ENCODE measurements at places on chromosomes 2 and 18.

DNA sequence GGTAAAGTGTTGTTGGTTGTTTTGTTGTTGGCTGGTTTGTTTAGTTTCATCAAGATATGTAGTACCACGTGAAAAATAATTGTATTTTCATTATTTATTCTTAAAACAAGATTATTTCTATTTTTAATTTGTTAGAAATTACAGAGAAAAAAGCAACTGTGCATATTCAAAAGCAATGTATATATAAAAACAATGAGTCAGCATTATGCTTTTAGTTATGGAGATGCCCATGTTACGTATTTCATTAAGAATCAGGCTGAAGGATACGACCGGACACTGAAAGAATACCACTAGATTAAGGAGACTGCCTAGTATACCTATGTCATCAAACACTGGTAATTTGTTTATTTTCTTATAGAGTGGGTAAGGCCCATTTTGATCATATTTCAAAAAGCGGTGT is 1188.4 kb upstream of the NXPH2 start:
- DNase-seq: no peak

DNA sequence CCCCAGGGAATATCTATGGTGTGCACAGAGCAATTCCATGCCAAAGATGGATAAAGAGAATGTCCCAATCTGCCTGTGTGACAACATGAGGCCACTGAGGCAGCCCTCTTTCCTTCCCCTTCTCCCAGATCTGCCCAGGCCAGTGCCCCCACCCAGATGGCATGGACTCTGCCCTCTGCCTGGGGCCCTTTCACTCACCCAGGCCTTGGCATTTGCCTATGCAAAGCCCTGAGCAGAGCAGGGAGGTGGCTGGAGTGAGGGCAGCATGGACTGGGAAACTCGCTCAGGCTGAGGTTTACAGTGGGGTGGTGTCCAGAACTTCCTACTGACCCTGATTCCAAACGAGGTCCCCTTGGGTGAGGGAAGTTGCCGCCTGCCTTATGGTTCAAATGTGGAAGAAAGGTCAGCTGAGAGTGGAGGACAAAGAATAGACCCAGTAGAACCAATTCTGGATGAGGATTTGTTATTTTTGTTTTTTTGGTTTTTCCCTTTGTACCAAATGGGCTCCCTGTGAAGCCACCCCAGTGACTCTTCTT is 8.9 kb downstream of the SH2D6 start:
- DNase-seq: no peak

- no peak for DNase-seq
These were observed 90.0 kb downstream of the MBP start for GRCh38 chr18:77042583-77042982.

- no peak for DNase-seq
These were observed 13.0 kb downstream of the XDH start for GRCh38 chr2:31401580-31401979.

GRCh38 chr2:204654669-204655068 is 109.4 kb downstream of the PARD3B start:
- DNase-seq: no peak

- DNase-seq: no peak
These were observed 96.8 kb downstream of the ADD2 start for GRCh38 chr2:70671092-70671675.

GRCh38 chr2:3280197-3280596 is 97.4 kb downstream of the EIPR1 start:
- DNase-seq: no peak

DNA sequence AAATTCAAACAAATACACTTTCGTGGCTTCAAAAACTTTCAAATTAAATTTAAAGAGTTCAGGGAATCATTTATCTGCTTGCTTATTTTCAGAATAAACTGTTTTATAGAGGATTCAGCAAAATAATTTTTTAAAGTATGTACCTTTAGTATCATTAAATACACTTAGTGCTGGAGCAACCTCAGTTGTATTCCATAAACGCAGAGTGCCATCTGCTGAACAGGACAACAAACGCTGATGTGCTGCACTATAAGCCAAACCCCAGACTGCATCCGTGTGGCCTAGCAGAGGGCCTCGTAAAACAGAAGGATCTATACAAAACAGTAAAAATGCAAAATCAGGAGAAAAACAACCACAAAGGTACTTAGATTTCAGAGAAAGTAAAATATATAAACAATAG is 108.6 kb downstream of the STRN start:
- no peak for DNase-seq

- peak; percentile 90 for DNase-seq
These were observed at the start of the genes ASB3 and ERLEC1 for GRCh38 chr2:53786705-53787613. Gene ASB3, minus strand, starts transcription at chr2:53786953. Its CDS starts 21,381 bp downstream, at chr2:53765572. Gene ERLEC1, plus strand, starts transcription at chr2:53787044. Its CDS starts 167 bp downstream, at chr2:53787211.

GRCh38 chr18:28406533-28406932 is 229.6 kb upstream of the CDH2 start:
- no peak for DNase-seq

GRCh38 chr2:15693926-15694588 is 102.4 kb downstream of the DDX1 start:
- DNase-seq: no peak

DNA sequence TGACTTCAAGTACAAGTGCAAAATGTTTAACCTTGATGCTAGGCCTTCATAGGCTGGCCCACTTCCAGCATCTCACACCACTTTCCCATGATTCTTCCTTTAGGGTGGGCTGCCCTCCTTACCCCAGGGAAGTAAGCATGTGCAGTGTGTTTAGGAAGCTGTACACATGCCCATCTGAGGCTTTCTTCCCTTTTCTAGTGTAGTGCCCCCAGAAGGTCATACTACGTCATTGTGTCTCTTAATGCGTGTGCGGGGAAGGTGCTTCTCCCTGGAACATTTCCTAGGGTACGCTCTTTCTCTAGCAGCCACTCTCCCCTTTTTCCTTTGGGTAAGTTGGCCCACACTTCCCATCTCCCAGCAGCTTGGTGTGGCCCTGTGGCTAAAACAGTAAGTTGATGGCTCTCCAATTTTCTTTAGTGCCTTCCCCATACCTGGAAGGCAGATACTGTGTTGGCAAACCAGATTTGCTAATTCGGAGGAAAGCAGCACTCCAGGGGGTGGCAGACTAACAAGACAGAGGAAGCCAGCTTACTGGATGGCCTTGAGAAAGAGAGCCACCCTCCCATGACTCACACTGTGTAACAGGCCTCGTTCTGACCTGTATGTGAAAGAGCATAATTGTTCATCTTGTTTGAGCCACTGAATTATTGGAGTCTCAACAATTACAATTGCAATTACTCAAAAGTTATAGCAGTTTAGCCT is 1.1 kb upstream of the SULT6B1 start:
- no peak for DNase-seq

- no peak for DNase-seq
These were observed 51.2 kb downstream of the SLC4A5 start for GRCh38 chr2:74291886-74292621.

DNA sequence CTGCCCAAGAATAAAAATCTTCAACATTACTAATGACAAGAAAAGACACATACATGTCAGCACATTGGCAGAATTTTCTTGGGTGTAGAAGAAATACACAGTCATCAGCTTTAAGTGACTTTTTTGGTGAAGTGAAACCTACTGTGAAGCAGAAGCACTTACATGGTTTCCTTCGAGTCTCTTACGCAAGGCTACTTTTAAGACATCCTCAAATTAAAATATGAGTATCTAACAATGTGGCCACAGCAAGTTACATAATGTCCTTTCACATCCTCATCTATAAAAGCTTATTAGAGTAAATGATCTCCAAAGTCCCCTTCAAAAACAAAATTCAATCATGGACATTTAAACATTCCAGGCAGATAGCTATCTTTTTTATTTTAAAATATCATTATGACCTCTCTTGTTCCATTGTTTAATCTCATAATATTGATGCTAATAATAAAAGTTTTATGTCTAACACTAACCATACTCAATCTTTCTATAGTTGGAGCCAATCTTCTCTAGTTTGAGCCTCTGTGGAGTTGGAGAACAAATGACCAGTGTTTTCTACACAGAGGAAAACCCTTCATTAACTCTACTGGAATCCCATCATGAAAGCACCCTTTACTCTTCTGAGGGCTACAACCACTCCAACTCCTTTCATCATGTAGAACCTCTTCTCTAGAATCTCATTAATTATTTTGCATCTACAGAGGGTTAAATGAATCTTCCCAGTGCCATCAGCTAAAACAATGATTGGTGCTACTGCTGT is 182.2 kb upstream of the ZFP36L2 start:
- DNase-seq: no peak

DNA sequence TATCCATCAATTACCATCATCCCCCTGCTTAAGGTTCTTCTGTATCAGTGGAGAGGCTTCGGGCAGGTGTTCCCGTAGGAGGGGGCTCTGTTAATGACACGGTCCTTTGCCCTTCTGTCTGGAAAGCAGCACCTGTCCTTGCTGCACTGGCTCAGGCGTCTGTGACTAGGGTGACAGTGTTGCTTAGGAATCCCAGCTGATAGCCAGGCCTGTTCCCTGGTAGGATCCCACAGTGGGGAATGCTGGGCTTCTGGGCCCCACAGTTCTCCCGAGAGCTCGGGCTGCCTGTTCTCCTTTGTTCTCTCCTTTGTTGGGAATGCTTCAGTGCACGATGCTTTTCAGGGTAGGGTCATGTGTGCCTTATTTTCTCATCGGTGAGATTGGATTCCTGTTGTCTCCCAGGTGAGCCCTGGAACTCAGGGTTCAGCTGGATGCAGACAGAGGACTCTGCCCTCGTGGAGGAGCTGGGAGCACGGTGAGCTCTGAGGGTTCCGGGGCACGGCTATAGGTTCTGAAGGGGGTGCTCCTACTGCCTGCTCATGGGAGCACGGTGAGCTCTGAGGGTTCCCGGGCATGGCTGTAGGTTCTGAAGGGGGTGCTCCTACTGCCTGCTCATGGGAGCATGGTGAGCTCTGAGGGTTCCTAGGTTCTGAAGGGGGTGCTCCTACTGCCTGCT is 9.6 kb downstream of the SNTG2 start:
- DNase-seq: no peak

- no peak for DNase-seq
These were observed 205.1 kb downstream of the ARL4C start for GRCh38 chr2:234291765-234292204.

DNA sequence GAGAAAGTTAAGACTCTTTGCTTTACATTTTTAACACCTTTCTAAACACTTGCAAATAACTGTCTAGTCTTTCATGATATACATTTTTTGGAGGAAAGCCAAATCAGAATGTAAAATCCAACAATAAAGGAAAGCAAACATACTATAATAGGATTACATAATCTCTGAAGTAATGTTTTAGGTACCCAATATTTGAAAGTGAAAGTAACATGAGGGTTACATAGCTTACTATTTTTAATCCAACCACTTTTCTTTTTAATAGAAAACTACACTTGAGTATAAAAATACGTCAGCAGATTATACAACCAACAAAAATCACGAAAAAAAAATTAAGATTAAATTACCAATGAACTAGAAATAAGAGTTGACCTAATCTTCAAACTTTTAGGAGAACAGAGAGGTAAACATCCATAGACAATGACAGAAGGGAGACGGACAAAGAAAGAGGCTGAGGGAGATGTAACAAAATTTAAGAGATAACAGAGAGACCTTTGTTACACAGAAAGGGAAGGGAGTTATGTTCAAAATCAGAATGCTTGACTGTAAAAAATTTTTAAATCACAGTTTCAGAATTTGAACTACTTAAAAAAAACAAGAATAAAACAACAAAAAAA is 150.0 kb downstream of the IKZF2 start:
- no peak for DNase-seq

DNA sequence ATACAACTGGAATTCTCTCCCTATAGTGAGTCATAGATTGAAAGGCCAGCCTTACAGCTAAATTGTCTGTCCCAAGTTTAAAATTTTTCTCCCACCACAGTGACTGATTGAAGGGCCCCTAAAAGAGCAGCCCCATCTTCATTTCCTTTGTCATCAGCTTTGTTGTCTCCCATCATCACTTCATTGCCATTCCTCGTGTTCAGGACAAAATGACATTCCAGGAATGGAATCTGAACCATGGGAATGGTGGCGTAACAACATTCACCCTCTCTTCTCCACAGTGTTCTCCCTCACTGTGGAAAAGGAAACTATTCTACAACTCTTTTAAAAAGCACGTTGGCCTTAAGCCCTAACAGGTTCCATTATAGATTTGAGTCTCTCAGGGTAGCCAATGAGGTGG is 52.1 kb downstream of the PSTPIP2 start:
- DNase-seq: no peak

GRCh38 chr2:86622519-86623042 is 1.1 kb downstream of the RNF103 start:
- no peak for DNase-seq

DNA sequence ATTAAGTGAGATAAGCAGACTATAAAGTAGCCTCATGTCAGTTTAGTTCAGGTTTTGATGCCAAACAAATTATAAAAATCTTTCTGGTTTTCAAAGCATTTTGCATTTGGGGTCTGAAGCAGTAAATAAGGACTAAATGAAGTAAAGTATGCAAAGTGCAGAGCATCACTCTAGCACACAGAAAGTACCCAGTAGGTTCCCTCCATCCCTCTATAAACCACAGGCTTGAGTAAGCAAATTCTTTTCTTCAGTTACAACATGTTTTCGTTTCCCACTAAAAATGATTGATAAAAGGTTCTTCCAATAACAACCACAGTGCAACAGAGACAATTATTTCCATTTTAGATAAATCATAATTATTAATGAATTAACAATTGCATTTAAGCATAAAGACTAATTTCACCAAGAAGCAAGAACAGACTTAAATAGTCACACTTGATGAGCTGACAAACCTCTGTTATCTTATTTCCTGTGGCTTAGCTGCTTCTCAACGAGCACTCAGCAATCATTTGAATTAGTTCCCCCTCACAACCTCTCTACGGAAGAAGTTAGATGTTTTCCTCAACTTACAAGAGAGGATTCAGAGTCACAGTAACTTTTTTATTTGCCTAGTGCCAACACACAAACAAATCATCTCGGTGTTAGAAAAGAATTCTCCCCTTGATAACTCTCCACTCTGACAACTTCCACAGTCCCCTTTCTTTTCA is 249.8 kb downstream of the NBAS start:
- no peak for DNase-seq

DNA sequence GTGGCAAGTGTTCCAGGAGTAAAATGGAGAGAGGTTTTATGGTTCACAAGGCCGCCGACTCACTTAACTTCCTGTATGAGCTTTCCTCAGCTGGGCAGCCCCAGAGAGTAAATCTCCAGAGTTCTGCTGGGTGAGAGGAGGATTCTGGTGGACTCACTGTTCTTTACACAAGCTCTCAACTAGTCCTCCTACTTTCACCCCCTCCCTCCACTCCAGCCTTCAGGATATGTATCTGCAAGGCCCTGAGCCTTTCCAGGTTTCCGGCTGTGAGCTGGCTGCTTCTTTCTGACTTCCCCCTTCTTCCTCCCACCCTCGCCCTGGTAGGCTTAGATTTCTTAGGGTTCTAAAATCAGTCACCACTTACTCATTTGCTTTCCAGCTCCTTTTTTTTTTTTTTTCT is 34.0 kb downstream of the EML6 start:
- DNase-seq: no peak

- no peak for DNase-seq
These were observed 151.3 kb downstream of the TFCP2L1 start for GRCh38 chr2:121133551-121134319.

DNA sequence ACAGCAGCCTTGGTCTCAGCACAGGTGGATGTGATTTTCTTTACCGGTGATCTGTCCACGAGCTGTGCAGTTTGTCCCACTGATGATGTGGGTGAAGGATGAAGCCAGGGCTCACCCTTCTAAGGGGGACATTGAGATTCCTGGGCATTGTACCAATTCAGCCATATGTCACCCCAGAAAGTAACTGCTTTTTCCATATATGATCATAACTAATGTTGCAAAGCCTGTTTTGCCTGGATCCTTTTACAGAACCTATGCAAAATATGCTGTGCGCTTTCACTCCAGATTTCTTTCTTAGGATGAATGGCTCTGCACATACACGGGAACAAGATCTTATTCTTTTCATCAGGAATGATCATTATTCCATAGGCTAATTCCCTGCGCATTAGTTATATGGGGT is 96.9 kb upstream of the POU3F3 start:
- DNase-seq: no peak

- no peak for DNase-seq
These were observed 190.5 kb downstream of the LDLRAD4 start for GRCh38 chr18:13409026-13409425.

Measured in NCI-H2171 (cell line).